Activated CD4-positive, CD25-positive, alpha-beta regulatory T cell treated with anti-CD3 and anti-CD28 coated beads, Interleukin-2, amount 50 U/mL, for 72 hours (primary cell): ENCODE measurements at places on chromosomes 1 and 21.

GRCh38 chr21:23111070-23111600 lies 2112.9 kb downstream of the NCAM2 start:
- DNase-seq = no peak

DNA sequence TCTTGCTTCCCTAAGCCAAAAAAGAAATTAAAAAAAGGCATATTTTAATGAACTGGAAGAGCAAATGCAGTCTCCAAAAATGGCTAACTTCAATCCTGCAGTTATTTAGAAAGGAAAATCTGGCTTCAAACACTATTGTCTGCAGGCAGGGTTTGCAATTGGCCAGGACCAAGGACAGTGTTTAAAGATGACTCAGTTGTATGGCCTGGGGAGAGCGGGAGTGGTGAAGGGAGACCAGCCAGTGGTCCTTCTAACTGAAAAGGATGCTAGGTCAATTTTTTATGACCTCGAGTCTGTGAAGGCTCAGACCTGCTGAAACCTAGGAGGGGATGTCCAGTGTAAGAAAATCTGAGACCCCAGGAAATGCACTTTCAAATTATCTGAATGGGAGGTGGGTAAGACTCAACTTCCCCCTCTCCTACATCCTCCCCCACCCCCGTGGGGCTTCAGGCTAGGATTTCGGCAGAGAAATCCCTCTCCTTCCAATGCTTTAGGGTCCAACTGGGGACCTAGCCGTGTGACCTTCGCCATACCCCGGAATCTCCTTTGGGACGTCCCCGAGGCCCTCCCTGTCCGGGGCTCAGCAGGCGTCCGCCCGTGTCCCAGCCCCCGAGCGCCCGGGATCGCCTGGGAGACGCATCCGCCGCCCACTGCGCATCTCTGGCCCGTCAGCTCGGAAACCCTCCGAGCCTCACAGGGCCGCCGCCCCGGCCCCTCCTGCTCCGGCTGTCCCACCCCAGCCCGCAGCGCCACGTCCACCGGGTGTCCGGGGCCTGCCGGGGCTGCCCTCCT lies 602 bp upstream of the RIMKLA start:
- peak; percentile 31 for DNase-seq

DNA sequence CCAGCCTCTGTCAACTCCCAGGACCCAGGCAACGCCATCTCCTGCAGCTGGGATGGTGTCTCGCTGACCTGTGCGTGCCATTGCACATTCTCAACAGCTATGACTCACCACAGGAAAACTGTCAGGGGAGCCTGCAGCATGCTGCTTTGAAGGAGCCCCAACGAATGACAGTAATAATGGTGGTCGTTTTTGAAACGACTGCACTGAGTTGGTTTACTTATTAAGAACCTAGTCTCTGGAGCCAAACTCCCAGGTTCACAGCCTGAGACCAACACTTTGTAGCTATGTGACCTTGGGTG lies 21.6 kb downstream of the TCEA3 start:
- no peak for DNase-seq

DNA sequence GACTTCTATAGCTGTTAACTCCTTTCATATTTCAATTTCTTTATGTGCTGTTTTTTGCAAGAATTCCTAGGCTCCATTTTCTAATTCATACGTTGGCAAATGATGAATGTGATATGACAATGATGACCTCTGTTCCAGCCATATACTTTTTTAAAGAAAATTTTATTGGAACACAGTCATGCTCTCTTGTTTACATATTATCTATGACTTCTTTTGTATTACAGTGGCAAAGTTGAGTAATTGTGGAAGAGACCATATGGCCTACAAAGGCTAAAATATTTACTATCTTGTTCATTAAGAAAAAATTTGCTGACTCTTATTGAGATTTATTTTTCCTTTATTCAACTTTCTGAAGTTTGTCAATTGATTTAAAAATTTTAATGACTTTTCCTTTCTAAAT lies 7.1 kb downstream of the IFI44L start:
- no peak for DNase-seq

DNA sequence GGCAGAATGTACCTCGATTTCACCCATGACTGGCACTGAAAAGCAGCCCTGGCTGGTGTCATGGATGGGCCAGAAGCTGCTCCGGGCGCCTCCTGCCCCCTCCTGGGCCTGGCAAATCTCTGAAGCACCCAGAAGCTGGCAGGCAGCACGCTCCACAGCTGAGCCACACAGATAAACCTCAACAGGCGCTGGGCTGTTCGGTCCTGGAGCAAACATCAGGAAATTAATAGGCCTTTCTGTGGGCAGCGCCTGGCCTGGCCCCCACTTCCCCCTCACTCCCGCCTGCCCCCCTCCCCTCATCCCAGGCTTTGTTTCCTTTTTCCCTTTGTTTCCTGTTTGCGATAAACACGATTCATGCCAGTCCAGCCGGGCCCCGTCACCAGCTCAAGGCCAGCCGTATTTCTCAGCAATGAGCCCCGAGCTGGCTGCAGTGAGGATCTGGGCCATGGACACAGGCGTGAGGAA lies 20.1 kb upstream of the DISP3 start:
- no peak for DNase-seq

DNA sequence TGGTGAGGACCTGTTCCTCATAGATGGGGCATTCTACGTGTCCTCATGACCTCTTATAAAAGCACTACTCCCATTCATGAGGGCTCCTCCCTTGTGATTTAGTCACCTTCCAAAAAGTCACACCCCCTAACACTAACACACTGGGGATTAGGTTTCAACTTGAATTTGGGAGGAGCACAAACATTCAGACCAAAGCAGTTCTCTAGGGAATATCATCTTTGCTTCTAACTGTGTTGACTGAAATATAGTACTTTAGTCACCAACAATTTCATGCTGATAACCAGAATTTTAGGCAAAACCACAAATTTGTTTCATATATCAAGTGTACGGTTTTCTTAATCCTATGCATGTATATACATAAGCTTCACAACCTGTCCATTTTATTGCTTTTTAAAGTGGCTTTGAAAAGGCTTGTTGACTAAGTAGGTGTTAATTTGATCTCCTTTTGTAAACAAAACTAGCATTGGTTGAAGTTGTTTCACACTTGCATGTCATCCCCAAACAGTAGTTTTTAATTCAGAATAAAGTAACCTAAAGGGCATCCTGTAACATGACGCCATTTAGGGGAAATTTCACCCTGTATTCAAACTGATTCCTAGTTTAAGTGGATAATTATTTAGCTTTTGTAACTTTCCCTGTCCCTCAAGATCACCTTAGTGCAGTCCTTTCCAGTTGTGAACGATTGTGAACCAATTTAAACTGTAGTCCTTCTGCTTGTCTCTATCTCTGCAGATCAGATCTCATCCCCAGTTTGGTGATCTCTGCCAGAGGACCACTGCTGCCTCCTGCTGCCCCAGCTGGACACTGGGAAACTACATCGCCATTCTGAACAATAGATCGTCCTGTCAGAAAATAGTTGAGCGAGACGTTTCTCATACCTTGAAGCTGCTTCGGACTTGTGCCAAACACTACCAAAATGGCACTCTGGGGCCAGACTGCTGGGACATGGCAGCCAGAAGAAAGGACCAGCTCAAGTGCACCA lies 141.1 kb downstream of the TLR5 start:
- DNase-seq = no peak

DNA sequence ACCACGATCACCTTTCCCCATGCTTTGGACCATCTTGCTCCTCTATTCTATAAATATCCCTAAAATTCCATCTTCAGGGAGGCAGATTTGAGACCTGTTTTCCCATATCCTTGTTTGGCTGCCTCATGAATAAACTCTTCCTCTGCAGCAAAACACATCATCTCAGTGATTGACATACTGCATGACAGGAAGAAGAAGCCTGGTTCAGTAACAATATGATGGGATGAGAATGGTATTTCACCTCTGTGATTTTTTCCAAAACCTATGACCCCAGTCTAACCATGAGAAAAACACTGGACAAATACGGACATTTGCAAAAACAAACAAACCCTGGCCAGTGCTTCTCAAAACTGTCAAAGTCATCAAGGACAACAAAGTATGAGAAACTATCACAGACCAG lies 53.8 kb upstream of the ZSWIM5 start:
- DNase-seq = no peak

GRCh38 chr1:157411064-157411463 lies 141.3 kb downstream of the FCRL5 start:
- no peak for DNase-seq

- no peak for DNase-seq
These were observed 6.9 kb upstream of the SLC35F3 start for GRCh38 chr1:233897325-233898162.

DNA sequence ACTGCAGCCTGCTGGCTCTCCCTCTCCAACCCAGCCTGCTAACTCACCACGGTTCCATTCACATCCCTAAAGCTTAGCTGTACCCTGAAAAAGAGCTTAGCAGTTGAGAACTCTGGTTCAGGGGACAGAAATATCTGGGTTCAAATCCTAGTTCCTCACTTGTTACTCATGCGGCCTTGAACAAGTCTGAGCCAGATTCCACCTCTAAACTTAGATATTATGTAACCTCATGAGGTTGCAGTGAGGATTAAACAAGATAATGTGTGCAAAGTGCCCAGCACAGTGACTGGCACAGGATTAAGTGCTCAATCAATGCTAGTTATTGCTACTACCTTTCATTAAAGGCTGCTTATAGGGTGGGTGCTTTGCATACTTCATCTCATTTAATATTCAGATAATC lies 41.3 kb upstream of the DHCR24 start:
- no peak for DNase-seq

DNA sequence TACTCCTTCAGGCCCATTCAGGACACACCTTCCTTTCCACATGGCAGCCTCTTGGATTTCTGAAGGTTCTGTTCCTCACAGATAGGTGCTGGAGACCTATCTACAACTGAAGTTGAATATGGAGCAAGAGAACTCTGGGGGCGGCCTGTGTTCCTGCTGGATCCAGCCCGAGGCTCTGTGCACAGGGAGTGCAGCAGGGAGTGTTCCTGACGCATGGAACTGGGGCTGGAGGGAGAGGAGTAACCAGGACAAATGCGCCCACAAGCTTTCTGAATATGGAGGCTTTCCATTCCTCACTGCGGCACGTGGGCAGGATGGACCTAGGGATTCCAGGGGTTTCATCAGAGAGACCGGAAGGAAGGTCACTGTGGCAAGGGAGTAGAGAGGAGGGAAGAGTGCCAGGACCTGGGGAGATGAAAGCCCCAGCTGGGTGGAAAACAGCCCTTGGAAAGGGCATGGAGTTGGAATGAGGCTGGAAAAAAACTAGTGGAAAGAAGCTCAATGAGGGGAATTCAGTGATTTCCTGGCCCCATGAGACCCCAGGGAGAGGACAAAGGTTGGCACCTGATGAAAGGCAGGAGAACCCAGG lies 12.5 kb downstream of the PM20D1 start:
- no peak for DNase-seq

- no peak for DNase-seq
These were observed 147.4 kb upstream of the KRTAP19-8 start for GRCh38 chr21:31185663-31186062.
